Vagina (tissue), 2 donors: ENCODE measurements at places on chromosomes 12 and 14.

DNA sequence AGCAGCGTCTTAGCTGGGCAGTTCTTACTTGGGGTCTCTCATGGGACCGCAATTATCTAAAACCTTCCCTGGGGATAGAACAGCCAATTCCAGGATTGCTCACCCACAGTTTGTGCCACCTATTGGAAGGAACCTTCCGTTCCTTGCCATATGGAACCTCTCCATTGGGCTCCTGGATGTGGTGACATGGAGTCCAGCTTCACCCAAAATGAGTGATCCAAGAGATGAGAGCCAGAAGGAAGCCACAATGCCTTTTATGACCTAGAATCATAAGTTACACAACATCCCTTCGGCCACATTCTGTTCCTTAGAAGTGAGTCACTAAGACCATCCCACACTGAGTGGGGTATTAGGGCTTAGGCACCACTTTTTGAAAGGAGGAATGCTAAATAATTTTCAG, 164.4 kb downstream of the FBXL14 start:
- DNase-seq = no peak

GRCh38 chr12:14873440-14874185, 12.0 kb downstream of the MGP start:
- DNase-seq = no peak

DNA sequence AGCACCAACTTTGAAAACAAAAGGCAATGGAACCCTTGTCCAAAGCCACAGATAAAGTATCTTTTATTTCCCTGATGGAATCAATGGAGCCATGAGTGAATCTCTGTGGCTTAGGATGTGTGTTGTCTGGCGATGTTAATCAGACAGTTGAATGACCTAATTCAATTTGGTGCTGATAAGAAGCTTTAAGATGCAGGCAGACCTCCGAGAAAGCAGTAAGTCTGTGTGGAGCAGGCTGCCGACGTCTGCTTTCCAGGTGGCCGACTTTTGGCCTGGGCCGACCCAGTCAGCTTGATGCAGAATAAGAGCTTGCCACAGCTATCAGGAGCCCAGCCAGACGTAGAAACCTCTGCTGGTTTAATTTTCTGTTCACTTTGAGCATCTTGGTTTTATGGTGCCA, 21.1 kb upstream of the TMEM132C start:
- DNase-seq = no peak

DNA sequence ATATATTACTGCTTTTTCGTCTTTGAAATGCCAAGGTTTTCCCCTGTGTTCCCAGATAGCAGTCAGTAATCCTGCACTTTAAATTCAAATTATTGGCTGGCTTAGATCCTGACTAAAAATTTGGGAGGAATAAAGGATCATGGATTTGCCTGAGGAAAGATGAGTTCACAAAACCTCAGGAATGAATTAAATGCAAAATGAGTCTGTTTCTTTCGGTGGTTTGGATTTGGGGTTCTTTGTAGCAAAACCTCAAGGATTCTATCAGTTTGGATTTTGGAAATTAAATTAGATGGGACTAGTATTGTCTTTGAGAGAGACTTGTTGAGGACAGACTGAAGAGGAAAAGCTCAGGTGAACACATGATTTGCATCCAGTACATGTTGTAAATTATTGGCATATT, 36.1 kb downstream of the PPFIBP1 start:
- DNase-seq = no peak

GRCh38 chr12:46430340-46430948, 57.9 kb upstream of the SLC38A2 start:
- no peak for DNase-seq

GRCh38 chr14:67440513-67440912, 28.5 kb upstream of the PLEK2 start:
- DNase-seq = no peak

GRCh38 chr12:101803978-101804377, 26.8 kb downstream of the GNPTAB start:
- no peak for DNase-seq

DNA sequence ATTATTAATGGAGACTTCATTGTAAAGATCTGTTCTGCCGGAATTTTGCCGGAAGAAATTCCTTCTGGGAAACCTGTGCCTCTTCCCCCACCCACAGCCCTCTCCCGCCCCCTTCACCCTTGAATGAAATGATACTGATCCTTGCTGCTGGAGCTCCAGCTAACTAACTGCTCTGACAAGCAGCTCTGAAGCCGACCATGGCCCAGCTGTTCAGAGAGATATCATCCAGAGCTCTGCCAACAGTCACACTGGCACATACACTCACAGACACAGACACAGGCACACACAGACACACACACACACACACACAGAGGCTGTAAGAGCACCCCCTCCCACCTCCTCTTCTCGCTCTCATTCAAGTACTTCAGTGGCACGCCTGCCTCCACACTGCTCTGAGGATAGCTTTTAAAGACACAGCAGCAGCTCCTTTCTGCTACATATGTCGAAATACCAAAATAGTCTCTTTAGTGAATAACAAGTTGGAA, 88.6 kb downstream of the R3HDM2 start:
- DNase-seq = no peak
